Activated T-cell treated with anti-CD3 and anti-CD28 coated beads, Interleukin-2, amount 50 U/mL, for 72 hours (primary cell): ENCODE measurements at places on chromosomes 2 and 18.

DNA sequence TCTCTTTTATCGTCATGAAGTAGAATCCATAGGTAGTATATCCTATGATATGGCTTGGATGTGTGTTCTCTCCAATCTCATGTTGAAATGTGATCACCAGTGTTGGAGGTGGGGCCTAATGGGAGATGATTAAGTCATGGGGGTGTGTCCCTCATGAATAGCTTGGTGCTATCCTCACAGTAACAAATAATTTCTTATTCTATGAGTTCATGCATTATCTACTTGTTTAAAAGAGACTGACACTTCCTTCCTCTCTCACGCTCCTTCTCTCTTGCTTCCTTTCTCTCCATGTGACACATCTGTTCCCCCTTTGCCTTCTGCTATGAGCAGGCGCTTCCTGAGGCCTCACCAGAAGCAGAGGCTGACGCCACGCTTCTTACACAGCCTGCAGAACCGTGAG is 165.6 kb downstream of the MREG start:
- no peaks in the 10 kb centered on the region for H3K27me3 ChIP-seq
- no peaks in the 10 kb centered on the region for H3K36me3 ChIP-seq
- no peaks in the 10 kb centered on the region for H3K4me1 ChIP-seq
- no peak for DNase-seq

DNA sequence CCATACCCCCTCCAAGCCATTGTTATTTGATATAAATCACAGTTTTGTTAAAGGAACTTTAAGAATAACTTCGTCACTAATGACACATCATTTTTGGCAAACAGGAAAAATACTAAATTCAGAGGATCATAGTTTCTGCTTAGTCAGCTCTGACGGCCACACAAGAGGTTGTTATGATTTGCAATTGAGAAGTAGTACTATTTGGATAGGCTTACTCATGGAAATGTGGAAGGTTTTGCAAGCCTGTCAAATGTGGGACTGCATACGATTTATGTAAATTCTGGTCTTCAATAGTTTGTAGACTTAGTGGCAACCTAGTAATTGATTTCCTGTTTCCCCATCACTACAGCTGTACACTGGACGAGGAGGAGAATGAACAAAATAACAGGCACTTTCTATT is 108.1 kb downstream of the ARHGEF33 start:
- H3K27me3 ChIP-seq, result no peaks in the 10 kb centered on the region
- H3K27ac ChIP-seq, result no peak overlapping the region
- H3K36me3 ChIP-seq, result peaks cover 36% of the 10 kb centered on the region
- no peaks in the 10 kb centered on the region for H3K4me1 ChIP-seq

DNA sequence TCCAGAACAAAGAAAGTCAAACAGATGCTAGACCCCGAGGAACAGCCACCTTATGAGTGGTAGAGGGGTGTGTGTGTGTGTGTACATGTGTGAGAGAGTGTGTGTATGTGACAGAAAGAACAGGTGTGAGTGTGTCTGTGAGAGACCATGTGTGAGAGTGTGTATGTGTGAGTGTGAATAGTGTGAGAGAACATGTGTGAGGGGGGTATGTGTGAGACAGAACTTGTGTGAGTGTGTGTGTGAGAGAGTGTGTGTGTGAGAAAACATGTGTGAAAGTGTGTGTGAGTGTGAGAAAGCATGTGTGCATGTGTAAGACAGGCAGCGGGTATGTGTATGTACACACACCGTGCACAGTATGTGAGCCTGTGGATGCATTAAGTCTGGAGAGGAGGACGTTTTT is 214.3 kb downstream of the SP3 start:
- H3K4me3 ChIP-seq, result no peak overlapping the region
- DNase-seq, result no peak
- H3K27me3 ChIP-seq, result peaks cover 8% of the 10 kb centered on the region

- no peaks in the 10 kb centered on the region for H3K27me3 ChIP-seq
- no peak overlapping the region for H3K4me3 ChIP-seq
- peaks cover 5% of the 10 kb centered on the region for H3K4me1 ChIP-seq
- H3K36me3 ChIP-seq, result no peaks in the 10 kb centered on the region
Observed at GRCh38 chr2:189046320-189046719, 72.1 kb downstream of the COL3A1 start.

DNA sequence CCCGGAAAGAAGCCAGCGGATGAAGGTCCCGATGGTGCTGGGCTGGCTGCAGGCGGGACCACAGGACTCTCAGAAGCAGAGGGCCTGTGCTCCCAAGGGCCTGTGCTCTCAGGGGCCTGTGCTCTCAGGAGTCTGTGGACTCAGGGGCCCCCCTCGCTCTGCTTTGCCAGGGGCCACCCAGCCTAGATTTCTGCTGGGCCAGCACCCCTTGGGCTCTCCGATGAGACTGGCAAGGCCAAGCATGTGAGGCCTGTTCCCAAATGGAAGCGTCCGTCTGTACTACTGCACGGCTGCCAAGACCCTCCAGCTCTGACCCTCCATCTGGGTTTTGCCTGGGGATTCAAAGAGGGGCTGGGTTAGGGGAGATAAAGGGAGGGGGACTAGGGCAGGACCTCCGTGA is 54.6 kb downstream of the SH3BP4 start:
- no peak overlapping the region for H3K27ac ChIP-seq
- no peaks in the 10 kb centered on the region for H3K27me3 ChIP-seq
- no peak overlapping the region for H3K4me3 ChIP-seq
- DNase-seq, result no peak

GRCh38 chr18:35497027-35497369 is 762 bp downstream of the INO80C start:
- no peak for DNase-seq
- peak overlapping the region; percentile 97 for H3K27ac ChIP-seq
- H3K36me3 ChIP-seq, result peaks cover 1% of the 10 kb centered on the region
- H3K4me1 ChIP-seq, result peaks cover 32% of the 10 kb centered on the region

GRCh38 chr2:238696786-238697185 is 151.1 kb upstream of the TWIST2 start:
- DNase-seq, result no peak
- no peak overlapping the region for H3K27ac ChIP-seq
- H3K4me1 ChIP-seq, result no peaks in the 10 kb centered on the region
- no peaks in the 10 kb centered on the region for H3K27me3 ChIP-seq

DNA sequence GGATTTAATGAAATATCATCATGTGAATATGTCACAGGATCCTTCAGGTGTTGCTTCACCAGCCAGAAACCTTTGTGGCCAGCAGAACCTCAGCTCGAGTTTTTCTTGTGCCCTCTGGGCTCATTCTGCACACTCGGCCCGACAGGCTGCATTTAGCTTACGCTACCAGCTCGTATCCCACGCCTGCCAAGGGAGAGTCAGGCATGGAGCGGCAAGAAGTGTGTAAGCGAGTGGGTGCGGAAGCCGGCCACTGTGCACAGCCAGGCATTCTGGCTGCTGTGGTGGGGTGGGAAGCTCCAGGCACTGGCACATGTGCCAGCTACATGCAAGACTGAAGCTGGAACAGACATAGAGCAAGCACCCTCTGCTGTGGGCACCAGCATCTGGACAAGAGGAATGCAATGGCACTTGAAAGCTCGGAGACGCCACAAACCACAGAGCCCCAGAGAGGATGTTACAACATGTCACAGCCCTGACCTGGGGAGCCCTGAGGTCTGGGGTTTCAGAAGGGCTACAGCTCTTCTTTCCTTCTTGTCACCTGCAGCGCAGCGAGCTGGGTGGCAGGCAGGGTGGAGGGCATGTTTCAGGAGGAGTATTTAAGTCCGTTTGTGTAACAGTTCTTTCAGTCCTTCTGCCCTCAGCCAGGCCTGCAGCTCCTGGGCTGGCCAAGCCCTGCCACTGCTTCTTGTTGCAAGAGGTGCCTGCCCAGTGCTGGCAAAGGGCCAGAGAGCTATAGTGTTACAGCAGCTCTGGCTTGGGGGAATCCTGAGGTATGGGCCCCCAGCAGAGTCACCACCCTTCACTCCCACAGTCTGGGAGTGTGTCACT is 257.3 kb upstream of the HNMT start:
- H3K27me3 ChIP-seq, result no peaks in the 10 kb centered on the region
- DNase-seq, result no peak
- no peak overlapping the region for H3K27ac ChIP-seq
- H3K36me3 ChIP-seq, result peaks cover 1% of the 10 kb centered on the region
- no peaks in the 10 kb centered on the region for H3K4me1 ChIP-seq

GRCh38 chr18:58264075-58264474 is 220.0 kb downstream of the NEDD4L start:
- no peak overlapping the region for H3K27ac ChIP-seq
- peaks cover 8% of the 10 kb centered on the region for H3K4me1 ChIP-seq

GRCh38 chr18:36638224-36638623 is 190.6 kb downstream of the TPGS2 start:
- H3K36me3 ChIP-seq, result no peaks in the 10 kb centered on the region
- DNase-seq, result no peak
- H3K27ac ChIP-seq, result no peak overlapping the region
- H3K27me3 ChIP-seq, result peaks cover 27% of the 10 kb centered on the region
- H3K4me1 ChIP-seq, result no peaks in the 10 kb centered on the region

- no peak for DNase-seq
- no peaks in the 10 kb centered on the region for H3K36me3 ChIP-seq
- peaks cover 6% of the 10 kb centered on the region for H3K4me1 ChIP-seq
- H3K27me3 ChIP-seq, result no peaks in the 10 kb centered on the region
- no peak overlapping the region for H3K4me3 ChIP-seq
- H3K27ac ChIP-seq, result no peak overlapping the region
Observed at GRCh38 chr2:61900281-61900680, 5.2 kb upstream of the COMMD1 start.

DNA sequence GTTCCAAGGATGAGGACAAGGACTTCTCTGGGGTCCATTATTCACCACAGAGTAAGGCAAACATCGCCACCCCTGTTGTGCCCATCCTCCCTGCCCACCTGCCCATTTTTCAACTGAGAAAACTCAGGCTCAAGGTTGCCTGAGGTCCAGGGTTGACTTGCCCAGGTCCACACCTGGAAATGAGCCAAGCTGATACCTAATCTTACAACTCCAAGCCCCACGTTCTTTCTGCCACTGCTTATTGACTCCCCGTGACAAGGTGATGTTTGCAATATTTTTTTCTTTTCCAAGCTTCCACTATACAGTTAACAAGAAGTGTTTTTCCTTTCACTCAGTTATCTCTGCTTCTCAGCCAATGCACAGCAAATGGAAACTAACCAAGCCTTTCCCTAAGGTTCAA is 39.0 kb downstream of the RNF152 start:
- no peak overlapping the region for H3K27ac ChIP-seq
- no peak for DNase-seq
- H3K4me3 ChIP-seq, result no peak overlapping the region
- peaks cover 19% of the 10 kb centered on the region for H3K27me3 ChIP-seq

DNA sequence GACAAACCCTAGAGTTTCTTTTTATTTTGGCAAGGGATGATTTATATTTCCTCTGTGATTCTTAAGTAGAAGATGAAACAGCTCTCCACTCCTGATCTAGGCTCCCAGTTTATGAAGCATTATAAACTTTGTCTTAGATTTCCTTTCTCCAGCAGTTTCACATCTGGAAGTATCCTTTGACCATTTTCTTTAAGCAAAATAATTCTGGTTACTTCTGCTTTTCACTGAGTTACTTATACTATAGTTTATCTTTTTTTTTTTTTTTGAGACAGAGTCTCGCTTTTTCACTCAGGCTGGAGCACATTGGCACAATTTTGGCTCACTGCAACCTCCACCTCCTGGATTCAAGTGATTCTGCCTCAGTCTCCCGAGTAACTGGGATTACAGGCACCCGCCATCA is 45.5 kb downstream of the KCMF1 start:
- H3K4me1 ChIP-seq, result peaks cover 85% of the 10 kb centered on the region
- H3K27me3 ChIP-seq, result no peaks in the 10 kb centered on the region
- no peak for DNase-seq

GRCh38 chr2:221343524-221343923 is 228.6 kb downstream of the EPHA4 start:
- H3K27me3 ChIP-seq, result peaks cover 6% of the 10 kb centered on the region
- no peak for DNase-seq
- H3K4me1 ChIP-seq, result no peaks in the 10 kb centered on the region
- H3K36me3 ChIP-seq, result no peaks in the 10 kb centered on the region
- no peak overlapping the region for H3K4me3 ChIP-seq

DNA sequence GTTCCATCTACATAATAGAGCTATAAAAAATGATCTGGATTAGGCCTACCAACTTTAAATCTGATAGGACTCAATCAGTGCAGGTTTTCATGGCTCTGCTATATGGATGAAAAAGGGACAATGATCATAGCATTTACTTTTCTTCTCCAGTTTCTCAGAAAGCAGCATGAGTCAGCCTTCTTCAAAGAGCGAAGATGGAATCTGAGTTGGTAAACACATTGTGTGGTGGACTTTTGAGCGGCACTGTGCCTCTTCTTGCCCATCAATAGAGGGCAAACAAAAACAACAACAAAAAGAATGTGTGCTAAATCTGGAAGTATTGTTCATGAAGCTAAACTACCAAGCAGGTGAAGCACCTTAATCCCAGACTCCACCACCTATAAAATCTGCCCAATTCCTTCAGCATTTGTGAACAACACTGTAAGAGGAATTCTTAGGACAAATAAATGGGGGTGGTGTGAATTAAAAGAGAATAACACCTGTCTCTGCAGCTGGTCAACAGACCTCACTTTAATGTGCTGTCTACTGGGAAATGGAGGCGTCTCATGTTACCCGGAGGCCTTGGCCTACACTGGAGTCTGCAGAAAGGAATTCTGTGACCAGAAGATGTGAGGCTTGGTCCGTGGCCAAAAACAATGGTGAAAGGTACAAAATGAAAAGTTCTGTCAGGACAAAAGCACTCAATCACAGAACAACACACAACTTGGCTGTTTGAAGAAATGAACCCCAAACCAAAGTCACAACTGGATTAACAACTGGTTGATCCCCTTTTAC is 609.0 kb downstream of the IRS1 start:
- H3K4me3 ChIP-seq, result no peak overlapping the region
- no peaks in the 10 kb centered on the region for H3K4me1 ChIP-seq
- no peaks in the 10 kb centered on the region for H3K27me3 ChIP-seq
- H3K27ac ChIP-seq, result no peak overlapping the region
- no peak for DNase-seq

GRCh38 chr2:174327021-174327840 is 7.5 kb upstream of the SP9 start:
- H3K4me1 ChIP-seq, result peaks cover 21% of the 10 kb centered on the region
- peak; percentile 33 for DNase-seq
- H3K36me3 ChIP-seq, result peaks cover 2% of the 10 kb centered on the region
- H3K27ac ChIP-seq, result no peak overlapping the region
- H3K4me3 ChIP-seq, result peak overlapping the region; percentile 75

- H3K27ac ChIP-seq, result no peak overlapping the region
- DNase-seq, result no peak
- no peak overlapping the region for H3K4me3 ChIP-seq
- no peaks in the 10 kb centered on the region for H3K4me1 ChIP-seq
- no peaks in the 10 kb centered on the region for H3K27me3 ChIP-seq
Observed at GRCh38 chr2:239831861-239832489, 193.2 kb downstream of the NDUFA10 start.

GRCh38 chr2:124395961-124396360 is 370.9 kb downstream of the CNTNAP5 start:
- no peak overlapping the region for H3K4me3 ChIP-seq
- no peak overlapping the region for H3K27ac ChIP-seq
- H3K27me3 ChIP-seq, result no peaks in the 10 kb centered on the region

DNA sequence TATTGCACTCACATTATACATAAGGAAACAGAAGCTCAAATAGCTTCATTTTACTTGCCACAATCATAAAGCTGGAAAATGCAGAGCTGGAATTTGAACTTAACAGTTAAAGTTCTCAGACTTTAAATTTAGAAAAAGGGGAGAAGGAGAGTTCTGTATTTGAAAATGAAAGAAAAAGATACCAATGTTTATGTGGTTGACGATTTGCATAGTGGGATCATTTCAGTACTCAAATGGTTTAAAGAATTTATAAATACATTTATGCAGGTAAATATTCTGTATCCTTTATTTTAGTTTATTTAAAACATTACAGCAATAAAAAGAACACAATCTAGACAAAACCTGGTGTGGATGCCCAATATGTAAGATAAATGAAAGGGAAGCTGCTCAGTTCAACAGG is 25.5 kb upstream of the STAT4 start:
- peaks cover 66% of the 10 kb centered on the region for H3K4me1 ChIP-seq
- DNase-seq, result no peak
- no peaks in the 10 kb centered on the region for H3K36me3 ChIP-seq
- peak overlapping the region; percentile 12 for H3K27ac ChIP-seq
- H3K4me3 ChIP-seq, result peak overlapping the region; percentile 19
